ENCODE measurements at places on chromosomes 6 and 20.

DNA sequence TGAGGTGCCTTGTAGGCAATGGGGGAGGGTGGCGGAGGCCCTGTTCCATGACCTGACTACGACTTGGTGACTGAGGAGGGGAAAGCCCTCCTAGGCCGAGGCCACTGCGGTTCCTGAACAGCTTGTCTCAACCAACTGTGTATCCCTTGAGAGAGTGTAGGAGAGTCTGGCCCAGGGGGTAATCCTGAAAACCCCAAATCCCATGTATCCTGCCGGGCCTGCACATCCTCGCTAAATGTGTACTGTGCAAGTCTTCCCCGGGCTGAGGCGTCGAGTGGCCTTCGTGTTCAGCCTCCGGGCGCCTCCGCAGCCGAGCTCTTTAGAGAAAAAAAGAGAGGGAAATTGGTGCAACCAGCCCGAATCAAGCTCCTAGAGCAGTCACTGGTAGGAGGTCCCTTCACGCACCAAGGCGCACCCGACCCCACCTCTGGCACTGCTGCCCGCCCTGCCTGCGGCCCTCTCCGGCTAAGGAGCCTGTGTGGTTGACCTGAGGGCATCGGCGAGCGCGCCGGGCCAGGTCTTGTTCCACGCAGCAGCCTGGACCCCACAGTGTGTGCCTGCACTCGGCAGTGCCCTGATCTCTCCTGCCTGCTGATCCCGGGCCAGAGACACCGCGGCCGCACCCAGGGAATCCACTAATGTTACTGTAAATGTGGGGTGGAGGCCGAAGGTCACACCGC is 7.3 kb downstream of the SIM1 start:
- no peak for DNase-seq

- no peak for DNase-seq
Observed at GRCh38 chr6:88856566-88856965, 106.9 kb downstream of the RNGTT start.

- no peak for DNase-seq
Observed at GRCh38 chr6:116766506-116767176, 1.1 kb upstream of the FAM162B start.

GRCh38 chr6:148746363-148747144 is at the start of gene UST:
Gene UST, plus strand, starts transcription at chr6:148747030. Its CDS starts 401 bp downstream, at chr6:148747431.
- DNase-seq: peak; percentile 39

All from kidney capillary endothelial cell (primary cell).